Gastroesophageal sphincter (tissue), 4 donors: ENCODE measurements at places on chromosomes 5 and 9. TPM values are rescaled to one million over a fixed set of nuclear protein-coding genes. Genes with fewer than 3 reads are reported as not detected.

Gene NMUR2
- not detected for total RNA-seq

Gene PPP3R2
- not detected for total RNA-seq

Gene NUTM2F
- not detected for total RNA-seq

Gene ANKRD31
- 0.27 TPM for total RNA-seq

Gene BTNL9
- total RNA-seq, result 17.3 TPM

Gene ZCCHC7
- 12.1 TPM for total RNA-seq
